PC-9 (cell line): ENCODE measurements at places on chromosomes 2 and 18. TPM values are rescaled to one million over a fixed set of nuclear protein-coding genes. Genes with fewer than 3 reads are reported as not detected.

The CNRIP1 gene
- not detected in 2 replicates for total RNA-seq

The ACTG2 gene
- not detected in 2 replicates for total RNA-seq

The IL1A gene
- 0.55 TPM in 2 replicates for total RNA-seq

The CRACDL gene
- total RNA-seq: 29.6 and 33.7 TPM in 2 replicates

The TMEM17 gene
- 7.6 and 11.0 TPM in 2 replicates for total RNA-seq

The CHRNG gene
- total RNA-seq: not detected in 2 replicates
